ENCODE measurements at places on chromosomes 2 and 18.

DNA sequence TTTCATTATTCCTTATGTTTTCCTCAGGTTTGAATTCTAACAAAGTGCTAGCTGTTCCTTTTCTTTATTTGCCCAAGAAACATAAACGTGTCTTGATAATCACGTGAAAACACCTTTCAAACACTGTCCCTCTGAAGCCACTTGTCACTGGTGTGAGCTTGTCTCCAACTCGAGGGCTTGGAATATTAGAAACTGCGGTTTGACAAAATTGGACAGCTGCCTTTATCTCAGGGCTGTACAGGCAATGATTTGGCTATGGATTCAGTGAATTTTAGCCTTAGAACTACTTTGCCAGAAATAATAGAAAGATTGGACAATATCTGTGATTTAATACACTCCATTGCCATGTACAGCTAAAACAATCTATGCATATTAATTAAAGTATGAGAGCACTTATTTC is 763.0 kb upstream of the ACVR2A start:
- DNase-seq, result no peak

DNA sequence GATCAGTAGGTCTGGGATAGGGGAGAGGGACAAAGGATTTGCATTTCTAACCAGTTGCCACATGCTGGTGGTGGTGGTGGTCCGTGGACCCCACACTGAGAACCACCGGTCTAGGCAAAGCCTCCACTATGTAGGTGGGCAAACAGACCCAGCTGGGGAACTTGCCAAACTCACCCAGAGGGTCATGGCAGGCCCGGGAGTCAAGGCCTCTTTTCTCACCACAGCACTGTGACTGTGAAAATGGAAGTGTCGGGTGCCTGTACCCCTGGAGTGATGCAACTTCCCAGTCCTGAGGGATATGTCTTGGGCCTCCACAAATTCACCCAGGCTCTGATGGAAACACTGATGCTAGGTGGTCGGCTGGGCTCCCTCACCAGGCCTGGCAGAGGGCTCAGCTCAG is 101.2 kb upstream of the SMAD2 start:
- no peak for DNase-seq

DNA sequence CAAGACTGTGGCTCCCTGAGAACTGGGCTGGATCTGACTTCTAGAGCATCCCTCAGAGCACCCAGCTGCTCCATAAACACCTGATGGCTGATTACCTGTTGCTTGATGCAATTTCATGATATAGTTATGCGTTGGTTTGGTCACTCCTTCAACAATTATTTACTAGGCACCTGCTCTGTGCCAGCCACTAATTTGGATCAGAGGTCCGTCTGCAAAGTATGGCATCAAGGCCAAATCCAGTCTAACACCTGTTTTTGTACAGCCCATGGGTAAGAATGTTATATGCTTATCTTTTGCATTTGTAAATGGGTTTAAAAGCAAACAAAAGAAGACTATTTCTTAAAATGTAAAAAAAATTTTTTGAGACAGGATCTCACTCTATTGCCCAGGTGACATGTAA is 348.2 kb downstream of the ALK start:
- DNase-seq, result no peak

DNA sequence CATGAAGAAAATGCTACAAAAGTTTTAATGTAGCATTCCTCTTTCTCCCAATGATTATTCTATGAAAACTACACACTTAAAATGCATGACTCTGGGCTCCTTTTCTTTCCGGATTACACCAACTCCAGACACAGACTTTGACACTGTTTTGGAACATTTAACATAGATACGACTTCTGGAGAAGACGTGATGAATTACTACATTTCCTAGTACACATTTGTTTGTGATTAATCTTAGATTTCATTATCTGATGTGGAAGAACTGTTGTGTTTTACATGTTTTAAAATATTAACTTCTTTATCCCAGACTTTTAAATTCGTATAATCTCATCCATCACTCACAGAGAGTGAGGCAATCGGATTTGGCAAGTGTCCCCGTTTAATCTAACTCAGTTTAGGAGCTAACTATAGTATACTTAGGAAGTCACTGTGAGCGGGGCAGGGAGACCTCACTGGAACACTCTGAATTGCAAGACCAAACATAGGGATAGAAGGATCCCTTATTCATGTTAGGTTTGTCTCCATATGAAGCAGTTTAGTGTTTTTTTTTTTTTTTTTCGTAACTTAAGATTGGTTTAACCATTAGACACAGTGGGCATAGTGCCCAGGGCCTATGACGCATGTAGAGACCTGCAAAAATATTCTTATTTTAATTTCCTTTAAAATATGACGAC is 66.7 kb downstream of the PDE1A start:
- no peak for DNase-seq

DNA sequence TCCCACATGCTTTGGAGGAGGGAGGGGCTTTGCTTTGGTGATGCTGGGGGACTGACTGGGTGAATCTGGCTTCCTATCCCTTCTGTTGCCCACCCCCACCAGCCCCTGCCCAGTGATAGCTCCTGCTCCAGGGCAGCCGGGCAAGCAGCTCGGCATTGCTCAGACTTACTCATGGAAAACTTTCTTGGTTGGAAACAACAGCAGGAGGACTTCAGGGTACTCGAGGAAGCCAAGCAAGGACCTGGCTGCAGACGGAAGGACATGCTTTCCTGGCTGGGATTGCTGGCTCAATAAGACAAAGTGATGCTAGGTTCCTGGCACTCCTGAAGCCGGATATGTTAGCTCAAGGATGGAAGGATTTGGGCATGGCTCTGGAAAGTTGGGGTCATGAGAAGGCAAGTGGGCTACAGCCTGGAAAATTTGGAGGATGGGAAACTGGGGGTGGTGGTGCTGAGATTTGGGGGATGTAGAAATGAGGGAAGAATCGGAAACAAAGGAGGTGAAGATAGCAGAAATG is 3.1 kb downstream of the SPEG start:
- no peak for DNase-seq

- no peak for DNase-seq
Measured at GRCh38 chr2:170141865-170142264, 36.1 kb upstream of the MYO3B start.

- no peak for DNase-seq
Measured at GRCh38 chr2:148599109-148599991, 45.2 kb upstream of the EPC2 start.

DNA sequence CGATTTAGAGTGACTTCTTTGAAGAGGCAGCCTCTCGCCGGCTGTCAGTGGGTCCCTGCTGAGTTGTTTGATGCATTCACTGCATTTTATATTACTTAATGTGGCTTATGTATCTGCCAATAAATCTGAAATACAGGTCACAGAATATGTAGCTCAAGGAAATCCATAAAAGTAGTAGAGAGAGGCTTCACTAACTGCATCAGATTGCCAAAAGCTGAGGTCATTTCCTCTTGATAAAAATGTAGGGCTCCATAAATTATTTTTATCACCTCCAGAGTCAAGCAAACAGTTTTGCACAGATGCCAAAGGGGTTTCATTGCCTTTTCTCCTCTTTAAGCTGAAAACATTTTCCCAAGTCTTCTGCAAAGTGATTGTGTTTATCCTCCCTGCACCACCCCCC is 36.5 kb upstream of the CCDC93 start:
- no peak for DNase-seq

GRCh38 chr2:207825978-207826377 is 56.3 kb upstream of the FZD5 start:
- no peak for DNase-seq

DNA sequence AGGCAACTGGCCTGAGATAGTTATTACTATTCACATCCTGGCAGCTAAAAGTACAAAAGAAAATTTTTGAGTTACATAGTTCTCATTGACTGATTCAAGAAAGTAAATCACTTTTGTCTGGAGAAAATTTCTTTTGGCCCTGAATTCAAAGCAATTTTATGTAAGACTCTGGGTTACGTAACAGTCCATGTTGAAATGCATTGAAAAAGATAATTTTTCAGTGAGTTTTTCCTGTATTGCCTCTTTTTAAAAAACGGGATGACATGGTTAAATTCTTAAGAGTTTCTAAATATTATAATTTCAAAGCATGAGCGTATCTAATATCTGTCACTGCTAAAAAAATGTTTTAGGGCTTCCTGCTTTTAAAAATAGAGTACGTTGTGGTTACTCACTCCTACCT is 72.7 kb downstream of the ANKRD12 start:
- DNase-seq, result no peak

- no peak for DNase-seq
Measured at GRCh38 chr2:210177769-210178168, 6.6 kb upstream of the KANSL1L start.

DNA sequence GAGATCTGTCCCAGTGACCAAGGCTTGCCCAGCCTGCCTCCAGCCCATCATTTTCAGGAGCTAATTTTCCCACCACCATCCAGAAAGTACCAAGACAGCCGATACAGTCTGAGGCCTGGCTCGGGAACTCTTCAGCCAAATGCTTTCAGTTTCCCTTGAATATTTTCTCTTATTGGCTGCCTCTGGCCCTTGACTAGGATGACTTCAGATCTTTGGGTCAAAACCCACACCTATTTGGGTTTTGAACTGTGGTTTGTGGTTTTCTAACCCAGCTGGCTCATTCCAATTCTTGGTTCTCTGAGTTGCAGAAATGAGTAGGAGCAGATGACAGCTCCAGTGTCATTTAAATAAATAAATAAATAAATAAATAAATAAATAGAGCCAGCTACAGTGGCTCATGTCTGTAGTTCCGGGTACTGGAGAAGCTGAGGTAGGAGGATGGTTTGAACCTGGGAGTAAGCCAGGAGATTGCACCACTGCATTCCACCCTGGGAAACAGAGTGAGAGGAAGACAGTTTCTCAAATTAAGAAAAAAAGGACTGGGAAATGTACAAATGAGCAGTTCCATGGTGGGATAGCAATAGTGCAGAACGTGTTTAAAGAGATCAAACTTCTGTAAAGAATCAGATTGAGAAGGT is 465.0 kb upstream of the SOX11 start:
- no peak for DNase-seq

DNA sequence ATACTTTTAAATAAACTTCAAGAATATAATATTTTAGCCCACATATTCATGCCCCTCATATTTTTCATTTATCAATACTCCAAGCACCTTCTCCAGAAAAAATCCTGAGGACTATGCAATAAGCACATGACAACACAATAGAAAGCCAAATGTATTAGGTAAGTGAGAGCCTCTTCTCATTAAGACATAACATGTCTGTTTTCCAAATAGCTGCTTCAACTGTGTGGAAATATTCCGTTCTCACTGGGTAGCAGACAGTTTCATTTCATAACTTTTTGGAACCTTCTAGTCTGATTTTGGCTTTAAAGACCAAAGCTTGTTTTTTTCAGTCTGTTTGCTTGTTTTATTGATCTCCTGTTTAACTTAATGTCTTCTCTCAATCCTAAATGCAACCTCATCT is 137.8 kb downstream of the PIK3C3 start:
- DNase-seq, result no peak

- DNase-seq, result peak; percentile 32
Measured at GRCh38 chr2:199739413-199740110, 111.4 kb downstream of the FTCDNL1 start.

DNA sequence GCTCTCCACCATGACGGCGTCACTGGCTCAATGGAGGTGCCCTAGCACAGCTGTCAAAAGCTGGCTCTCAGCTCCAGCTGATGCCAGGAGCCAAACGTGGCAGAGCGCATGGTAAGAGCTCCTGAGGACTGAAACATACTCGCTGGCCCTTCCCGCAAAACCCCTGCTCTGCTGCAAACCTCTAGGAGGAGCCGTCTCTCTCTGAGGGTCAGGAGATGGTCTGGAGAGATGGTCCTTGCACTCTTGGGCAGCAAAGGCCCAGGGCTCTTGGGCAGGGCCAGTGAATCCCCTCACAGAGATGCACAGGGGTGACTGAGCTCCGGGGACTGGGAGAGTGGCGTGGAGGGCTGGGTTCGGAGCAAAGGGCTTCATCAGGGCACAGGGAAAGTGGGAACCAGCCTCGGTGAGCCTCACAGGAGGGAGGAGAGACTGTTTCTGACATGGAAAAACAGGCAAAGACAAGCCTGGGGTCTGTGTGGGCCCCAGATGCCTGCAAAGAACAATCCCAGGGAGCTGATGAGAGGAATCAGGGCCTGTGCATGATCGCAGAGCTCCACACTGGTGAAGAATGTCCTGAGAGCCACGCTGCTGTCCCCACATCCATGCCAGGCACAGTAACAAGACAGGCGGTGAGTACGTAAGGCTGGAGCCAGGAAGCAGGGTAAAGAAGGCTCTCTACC is 17.2 kb downstream of the SNORC start:
- DNase-seq, result no peak

GRCh38 chr2:207188626-207189419 is 23.1 kb upstream of the KLF7 start:
- peak; percentile 80 for DNase-seq

- DNase-seq, result no peak
Measured at GRCh38 chr2:37459095-37459981, 114.9 kb downstream of the QPCT start.

DNA sequence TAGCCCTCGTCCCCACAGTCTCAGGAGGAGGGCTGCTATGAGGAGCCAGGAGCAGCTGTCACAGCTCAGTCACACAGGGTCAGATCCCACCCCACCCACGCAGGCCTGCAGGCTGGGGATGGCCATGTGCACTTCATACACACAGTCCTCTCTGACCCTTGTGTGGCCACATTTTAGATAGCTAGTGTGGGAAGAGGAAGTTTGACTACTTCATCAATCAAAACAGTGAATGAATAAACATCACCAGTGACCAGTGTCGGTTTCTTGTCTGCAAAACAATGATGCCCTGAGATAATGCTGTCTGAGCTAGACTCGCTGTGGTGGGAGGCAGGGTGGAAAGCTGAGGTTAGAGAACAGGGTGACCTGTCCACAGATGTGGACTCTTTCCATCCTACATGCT is 107.1 kb downstream of the PIEZO2 start:
- no peak for DNase-seq

GRCh38 chr2:219442256-219443015 is 7.8 kb downstream of the SPEG start:
- DNase-seq, result no peak

- no peak for DNase-seq
Measured at GRCh38 chr2:96324721-96325040, 436 bp upstream of the ITPRIPL1 start.

DNA sequence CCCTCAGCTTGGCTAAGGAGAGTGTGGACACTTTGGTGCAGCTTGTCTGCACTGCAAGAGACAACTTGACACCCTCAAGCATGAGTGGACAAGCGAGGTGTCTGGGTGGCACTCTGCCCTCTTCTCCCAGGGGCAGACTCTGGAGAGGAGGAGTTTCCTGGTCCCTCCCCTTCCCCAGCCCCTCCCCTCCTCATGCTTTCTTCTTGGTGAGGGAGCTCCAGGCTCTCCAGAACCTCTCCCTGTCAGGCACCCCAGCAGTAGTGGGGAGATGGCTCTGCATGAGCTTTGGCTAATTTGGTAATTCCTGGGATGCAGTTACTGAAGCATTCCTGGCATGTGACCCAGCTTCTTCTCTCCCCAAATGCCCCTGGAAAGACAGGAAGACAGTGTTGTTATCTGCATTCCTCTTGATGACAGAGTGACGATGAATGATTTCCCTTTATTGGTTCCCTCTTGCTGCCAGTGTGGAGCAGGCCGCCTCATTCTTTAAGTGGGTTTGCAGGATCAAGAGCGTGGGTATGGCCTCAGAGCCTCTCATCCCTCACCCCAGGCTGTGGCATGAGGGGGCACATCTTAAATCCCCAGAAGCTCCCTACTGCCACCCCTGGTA is 89.2 kb downstream of the STPG4 start:
- DNase-seq, result no peak

- no peak for DNase-seq
Measured at GRCh38 chr2:17476064-17476463, 42.2 kb downstream of the RAD51AP2 start.
